GM03348 (cell line): ENCODE measurements at places on chromosomes 2 and 18.

GRCh38 chr2:172639823-172640222 is 83.9 kb downstream of the PDK1 start:
- peak; percentile 32 for DNase-seq

GRCh38 chr18:79394534-79395307 is 1.0 kb upstream of the NFATC1 start:
- peak; percentile 75 for DNase-seq

DNA sequence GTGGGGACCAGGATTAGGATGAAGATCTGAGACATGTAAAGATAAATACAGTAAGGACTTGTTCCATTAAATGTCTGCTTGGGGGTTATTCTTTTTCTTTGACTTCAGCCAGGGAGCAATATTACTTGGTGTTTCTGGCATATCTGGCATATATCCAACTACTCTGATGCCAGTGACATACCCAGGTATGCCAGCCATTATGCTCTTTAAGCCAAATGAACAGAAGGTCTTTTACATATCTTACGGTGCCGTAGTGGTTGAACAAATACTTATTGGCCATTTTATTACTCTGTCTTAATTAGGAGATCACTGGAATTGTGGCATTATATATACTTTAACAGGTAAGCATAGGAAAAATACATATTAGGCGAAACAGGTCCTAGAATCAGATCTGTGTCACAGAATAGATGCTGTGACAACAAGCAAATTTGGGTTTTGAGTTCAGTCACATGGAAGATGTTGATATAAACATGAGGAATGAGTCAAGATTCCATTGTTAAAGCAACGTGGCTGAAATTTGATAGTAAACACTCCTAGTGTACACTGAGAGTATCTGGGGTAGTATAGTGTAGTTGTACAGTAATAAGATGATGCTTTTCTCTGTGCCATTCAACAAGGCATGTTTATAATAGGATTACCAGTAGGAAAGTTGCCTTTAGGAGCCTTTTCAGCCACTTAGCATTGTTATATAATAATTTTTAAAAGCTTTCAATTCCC is 62.6 kb downstream of the KCTD18 start:
- DNase-seq, result no peak

DNA sequence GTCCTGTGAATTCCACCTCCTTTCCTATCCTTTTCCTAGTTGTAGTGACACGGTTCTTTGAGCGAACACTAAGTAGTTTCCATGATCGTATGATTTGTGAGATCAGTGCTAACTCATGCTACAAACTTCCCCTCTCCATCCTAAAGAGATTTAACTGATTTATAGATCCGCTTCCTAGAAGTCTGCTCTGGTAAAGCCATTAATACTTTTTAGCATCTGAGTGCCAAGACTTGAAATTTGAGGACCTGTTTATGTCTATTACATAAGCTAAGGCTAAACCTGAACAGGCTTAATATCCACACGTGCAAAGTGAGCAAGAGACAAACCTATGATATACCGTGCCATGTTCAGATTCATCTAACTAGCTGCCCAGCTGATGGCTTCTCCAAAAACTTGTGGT is 14.9 kb downstream of the PROKR1 start:
- DNase-seq, result no peak

DNA sequence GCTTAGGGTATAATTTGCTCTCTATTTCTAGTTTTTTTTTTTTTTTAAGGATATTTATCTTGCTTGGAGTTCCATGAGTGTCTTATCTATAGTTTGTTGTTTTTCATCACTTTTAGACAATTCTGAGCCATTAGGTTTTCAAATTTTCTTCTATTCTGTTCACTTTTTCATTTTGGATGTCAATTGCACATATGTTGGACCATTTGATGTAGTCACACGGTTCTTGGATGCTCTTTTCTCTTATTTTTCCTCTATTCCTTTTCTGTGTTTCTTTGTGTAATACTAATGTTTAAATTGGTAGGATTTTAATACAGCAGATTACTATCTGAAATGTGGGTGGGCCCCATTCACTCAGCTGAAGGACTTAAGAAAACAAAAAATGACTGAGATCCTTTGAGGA is 292.6 kb downstream of the CALCRL start:
- no peak for DNase-seq

GRCh38 chr2:98911376-98912154 is 24.5 kb downstream of the CRACDL start:
- DNase-seq, result no peak

GRCh38 chr2:43563679-43564078 is 32.2 kb downstream of the THADA start:
- no peak for DNase-seq

- DNase-seq, result no peak
These were observed 8.6 kb downstream of the PARD6G start for GRCh38 chr18:80238651-80239260.

GRCh38 chr2:62145478-62146100 is 50.3 kb upstream of the B3GNT2 start:
- no peak for DNase-seq

DNA sequence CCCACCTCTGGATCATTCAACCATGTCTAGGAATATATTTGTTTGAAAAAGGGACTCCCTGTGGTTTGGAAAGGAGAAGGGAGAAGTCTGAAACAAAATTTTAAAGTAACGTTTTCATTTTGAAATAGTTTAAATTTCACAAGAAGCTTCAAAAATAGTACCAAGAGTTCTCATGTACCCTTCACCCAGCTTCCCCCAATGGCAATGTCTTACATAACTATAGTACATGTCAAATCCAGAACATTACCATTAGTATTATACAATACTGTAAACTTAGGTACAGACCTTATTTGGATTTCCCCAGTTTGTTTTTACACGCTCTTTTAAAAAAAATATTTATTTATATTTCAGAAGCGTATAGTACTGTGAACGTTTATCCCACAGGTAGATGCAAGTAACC is 4.0 kb upstream of the LYG2 start:
- DNase-seq, result no peak

DNA sequence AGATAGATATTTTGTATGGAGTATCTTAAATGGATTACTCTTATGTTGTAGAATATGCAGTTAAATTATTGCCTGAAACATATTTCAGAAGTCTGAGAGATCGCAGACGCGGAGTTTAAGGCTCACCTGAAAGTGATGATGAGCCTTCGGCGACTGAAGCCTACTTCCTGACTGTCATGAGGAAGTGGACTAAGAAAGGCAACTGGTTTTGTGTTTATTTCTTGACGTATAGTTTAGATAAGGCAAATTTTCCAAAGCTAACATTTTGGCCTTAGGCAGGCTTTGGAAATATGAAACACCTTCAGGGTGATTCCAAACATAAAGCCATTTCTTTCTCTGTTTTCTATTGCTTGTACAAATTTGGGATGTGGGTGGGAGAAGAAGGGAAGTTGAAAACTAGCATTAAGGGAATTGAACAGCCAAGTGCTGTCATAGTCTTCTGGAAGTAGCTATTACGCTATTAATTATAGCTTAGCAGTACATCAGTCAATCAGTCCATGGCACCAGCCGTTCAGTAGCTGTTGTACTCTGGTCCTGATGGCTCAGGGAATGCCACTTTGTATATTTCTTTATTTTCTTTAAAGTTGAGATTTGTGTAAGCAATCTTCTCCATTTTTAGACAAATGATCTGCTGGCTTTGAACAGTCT is 1.5 kb downstream of the GRHL1 start:
- no peak for DNase-seq

DNA sequence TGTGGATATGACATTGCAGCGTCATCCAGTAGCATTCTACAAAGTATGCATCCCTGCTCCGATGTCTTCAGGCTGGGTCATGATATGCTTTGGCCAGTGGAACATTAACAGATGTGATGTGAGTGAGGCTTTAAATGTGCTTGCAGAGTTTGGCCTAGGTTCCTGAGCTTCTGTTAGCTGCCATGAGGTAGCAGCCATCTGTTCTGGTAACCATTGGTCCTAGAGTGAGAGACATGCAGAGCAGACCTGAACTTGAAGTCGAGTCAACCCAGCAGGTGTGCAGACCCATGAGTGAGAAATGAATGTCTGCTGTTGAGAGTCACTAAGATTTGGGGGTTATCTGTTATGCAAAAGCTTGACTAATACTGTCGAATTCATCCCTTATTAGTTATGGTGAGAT is 73.8 kb upstream of the NABP1 start:
- DNase-seq, result no peak

GRCh38 chr2:109428281-109428680 is 185.5 kb downstream of the SEPTIN10 start:
- DNase-seq, result no peak

DNA sequence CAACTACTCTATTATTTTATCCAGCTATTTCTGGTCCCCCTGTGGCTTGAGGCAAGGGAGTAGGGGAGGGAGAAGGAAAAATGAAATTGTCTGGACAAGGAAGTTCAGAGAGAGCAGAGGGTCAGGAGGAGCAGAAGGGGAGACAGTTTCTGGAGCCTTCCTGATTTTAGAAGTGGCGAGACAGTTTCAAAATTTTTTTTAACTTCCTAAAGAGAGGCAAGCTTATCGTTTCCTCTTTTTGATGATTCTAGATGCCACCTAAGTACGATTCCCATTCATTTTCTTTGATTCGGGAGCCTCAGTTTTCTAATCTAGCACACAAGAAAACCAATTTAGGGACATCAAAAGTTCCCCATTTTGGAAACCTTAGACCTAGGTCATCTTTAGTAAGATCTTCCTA is 96.9 kb upstream of the B3GNT2 start:
- DNase-seq, result no peak

DNA sequence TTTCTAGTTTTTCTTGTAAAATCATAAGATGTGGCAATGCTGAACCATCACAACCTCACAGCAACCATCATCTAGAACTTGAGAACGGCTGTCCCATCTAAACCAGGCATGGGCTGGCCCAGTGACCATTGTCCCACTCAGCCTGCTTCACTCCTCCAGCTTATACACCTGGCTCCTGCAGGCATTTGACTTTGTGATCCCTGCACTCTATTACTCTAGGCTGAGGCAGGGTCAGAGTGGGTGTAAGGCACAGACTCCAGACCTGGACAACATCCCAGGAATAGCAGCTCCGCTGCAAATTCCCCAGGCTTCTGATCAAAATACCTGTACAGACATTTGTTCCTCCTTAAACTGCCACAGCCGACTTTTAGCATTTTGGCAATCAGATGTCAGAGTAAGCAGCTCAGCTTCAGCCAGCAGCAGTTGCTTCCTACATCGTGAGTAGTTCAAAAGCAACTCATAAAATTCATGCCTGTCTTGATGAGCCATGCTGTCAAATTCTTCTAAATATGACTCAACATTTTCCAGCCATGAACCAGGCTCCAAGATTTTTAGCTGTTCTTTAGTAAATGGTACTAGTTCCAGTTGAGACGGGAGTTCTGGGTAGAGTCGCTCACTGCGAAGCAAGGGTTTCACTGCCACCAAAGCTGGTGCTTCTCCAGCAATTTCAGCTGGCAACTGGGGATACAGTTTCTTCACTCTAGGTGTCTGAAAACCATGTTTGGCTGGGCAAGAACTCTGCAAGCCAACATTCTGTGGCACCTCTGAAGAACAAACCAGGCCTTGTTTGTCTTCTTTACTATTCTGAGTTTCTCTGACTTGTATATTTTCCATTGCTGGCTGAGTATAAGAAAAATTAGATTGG is 12.8 kb downstream of the EPG5 start:
- peak; percentile 81 for DNase-seq

DNA sequence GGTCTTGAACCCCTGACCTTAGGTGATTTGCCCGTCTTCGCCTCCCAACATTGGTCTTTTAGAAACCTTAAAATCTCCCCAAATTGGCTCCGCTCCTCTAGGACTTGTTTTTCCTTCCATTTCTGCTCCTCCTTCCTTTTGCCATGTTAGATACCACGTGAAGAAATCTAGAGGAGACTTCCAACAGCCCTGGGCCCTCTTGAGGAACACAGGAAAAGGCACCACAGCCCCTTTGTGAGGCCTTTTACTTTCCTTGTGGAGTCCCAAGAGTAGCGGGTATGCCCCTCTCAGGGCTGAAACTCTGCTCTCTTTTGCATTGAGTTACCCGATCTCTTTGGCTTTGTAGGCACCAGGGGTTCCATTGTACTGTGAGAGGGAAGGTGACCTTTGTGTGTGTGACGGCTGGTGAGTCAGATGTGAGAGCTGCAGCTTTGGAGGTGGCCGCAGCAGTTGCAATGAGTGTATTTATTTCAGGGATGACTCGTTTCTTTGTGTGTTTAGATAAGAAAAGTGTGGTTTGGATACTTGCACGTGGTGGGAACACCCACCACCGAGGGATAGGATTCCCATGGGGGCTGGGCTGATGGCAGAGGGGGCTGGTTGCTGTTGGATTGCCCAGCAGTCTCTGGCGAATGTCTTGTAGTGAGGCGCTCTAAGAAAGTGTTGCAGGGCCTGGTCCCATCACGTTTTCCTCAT is 218.4 kb upstream of the HS6ST1 start:
- peak; percentile 67 for DNase-seq

DNA sequence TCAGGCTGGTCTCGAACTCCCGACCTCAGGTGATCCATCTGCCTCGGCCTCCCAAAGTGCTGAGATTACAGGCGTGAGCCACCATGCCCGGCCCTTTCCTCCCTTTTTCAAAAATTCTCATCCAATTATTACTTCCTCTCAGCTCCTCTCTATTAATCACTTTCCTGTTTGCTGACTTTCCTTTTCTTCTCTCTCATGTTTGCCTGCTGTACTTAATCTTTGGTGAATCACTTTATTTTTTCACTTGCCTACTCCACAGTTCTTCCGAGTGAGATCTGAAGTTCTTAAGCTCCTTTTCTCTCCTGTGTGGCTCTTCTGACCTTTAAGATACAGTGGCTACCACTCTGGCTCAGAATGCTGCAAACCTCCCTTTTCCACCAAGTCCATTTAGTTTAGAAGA is 126.3 kb upstream of the SERTAD2 start:
- DNase-seq, result no peak

DNA sequence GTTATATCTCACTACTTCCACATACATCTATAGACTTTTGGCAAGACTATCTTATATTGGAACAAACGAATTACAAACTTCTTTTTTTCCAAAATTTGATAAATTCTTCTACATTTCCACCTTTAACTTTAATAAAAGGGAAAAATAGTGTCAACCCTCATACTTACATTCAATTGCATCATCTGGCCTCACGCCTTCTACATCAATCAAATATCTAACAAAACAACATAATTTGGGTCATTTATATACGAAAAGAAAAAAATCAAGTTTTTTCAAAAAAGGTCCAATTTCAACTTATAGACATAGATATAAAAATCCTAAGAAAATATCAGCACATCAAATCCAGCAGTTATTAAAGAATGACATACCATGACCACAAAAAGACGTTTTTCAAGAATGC is 12.9 kb downstream of the DUSP11 start:
- no peak for DNase-seq
